Suppressor macrophage treated with lipopolysaccharide for 4 hours (primary cell): ENCODE measurements at places on chromosomes 4 and X.

DNA sequence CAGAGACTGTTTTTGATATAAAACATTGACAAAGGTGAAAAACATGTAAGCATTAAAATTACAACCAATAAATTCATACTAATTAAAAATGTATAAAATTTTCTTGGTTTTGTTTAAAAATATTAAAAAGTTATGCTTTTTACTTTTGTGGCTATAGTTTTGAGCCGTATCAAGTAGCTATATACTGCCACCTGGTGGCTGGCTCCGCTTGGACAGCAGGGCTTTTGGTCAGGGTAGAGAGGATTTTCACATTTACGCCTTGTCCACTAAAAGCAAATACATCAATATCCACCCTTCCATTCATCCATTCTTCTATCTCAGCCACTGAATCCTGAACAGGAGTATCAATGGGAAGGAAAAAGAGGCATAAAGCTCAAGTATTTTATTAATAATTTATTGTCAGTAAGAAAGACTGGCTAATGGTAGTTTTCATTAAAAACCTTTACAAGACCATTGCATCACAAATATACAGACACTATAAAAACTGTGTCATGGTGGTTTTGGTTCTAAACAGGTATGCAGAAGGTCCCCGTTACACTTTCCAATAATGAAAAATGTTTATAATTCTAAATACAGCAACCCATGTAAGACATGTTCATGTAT lies 32.1 kb upstream of the MTNR1A start:
- DNase-seq = peak; percentile 63

GRCh38 chrX:102959471-102959870 lies 22.4 kb downstream of the RAB40AL start:
- no peak for DNase-seq

- no peak for DNase-seq
Measured at GRCh38 chr4:80011636-80012236, 61.3 kb downstream of the ANTXR2 start.

GRCh38 chr4:157572951-157573350 lies 352.4 kb downstream of the GRIA2 start:
- no peak for DNase-seq

DNA sequence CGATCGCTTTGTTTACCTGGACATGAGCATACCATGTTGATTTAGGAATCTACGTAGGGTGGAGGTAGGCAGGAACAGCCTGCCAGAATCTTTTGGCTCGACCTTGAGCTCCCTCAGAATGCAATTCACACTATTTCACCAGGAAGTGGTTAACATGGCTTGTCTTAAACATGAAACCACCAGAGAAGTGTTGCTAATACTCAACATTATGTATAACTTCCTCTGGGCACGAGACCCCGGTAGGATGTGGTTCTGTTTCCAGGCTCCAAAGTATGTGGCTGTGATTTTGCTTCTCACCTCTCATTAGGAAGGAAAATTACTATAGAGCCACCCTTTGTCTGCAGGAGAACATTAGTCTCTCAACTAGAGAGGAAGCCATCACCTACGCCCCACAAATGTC lies 59.0 kb upstream of the VCX3B start:
- DNase-seq = no peak

GRCh38 chr4:184395451-184395917 lies 78.9 kb downstream of the IRF2 start:
- no peak for DNase-seq

GRCh38 chr4:128776794-128777216 lies 32.7 kb upstream of the JADE1 start:
- DNase-seq = no peak

- no peak for DNase-seq
Measured at GRCh38 chr4:54882616-54883015, 224.9 kb downstream of the KIT start.

GRCh38 chr4:119697887-119698393 lies 69.3 kb upstream of the PDE5A start:
- DNase-seq = no peak

GRCh38 chr4:60020389-60020788 lies 1179.7 kb upstream of the ADGRL3 start:
- DNase-seq = no peak

DNA sequence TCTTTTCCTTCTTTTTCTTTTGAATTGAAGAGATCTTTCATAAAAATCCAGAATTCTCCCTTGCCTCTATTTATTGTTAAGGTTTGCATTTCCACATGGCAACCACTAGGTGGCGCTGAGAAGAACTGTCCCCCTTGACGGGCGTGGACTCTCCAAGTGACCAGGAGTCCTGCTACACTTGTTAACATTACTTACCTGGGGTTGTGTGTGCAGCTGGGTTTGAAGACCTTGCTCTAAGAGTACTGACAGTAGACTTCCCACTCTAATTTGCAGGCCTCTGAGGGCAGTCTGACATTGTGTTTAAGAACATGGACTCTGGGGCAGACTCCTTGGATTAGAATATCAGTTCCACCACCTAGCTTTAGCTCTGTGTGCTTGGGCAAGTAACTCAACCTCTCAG lies 52.8 kb downstream of the GPRIN3 start:
- peak; percentile 64 for DNase-seq

DNA sequence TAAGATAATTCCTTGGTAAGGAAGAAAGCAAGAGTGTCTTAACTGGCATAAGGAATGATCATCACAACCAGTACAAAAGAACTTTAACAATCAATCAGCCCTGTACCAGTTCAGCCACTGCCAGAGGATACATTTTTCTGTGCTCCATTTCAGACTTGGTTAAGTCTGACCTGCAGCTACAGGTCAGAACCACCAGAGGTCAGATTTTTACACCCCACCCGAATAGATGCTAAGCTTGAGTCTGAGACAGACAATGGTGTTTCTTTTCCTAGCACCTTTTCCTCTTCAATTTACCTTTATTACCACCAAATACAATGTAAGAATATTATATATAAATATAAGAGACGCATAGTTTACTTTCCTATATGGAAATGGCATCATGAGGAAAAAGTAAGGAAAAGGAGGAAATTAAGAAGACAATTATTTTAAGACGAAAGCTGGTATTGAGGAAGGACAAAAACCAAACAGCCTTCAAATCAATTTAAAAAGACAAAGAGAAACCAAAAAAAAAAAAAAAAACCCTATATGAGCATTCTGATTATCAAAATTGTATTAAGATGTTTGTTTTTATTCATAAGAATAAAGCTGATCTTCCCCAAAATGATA lies 215.3 kb upstream of the TTC29 start:
- peak; percentile 23 for DNase-seq

- DNase-seq = no peak
Measured at GRCh38 chr4:126404549-126404948, 1089.8 kb downstream of the FAT4 start.

DNA sequence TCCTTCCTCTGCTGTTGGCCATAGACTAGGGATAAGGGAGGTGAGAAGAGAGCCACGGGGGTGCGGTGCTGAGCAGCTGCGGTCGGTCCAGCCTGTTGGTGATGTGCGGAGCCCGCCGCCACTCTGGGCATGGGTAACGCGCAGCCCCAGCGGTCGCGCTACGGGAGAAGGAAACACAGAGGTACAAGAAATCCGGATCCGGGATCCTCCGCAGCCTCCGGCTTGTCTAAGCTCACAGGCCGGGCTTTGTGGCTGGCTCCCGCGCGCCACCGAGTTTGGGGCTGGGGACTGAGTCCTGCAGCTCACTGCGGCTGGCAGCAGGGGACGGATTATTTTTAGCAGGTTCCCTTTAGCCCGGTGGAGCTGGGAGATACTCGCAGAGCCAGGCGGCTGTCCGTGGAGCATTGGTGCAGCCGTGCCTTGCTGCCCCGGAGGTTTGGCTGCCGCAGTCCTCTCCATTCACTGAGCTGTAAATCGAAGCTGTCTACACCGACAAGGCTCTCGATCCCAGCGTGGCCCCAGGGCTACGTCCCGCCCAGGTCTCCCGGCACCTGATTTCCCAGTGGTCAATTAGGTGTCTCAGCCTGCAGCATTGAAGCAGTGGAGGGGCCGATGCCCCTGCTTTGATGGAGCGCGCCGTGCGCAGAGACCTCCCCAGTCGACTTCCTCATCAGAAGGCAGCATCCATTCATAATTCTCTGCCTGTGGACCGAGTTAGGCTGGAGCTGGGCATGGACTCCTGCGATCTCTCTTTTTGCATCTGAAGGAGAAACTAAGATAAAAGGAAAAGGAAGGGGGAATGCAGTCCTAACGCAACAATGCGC lies 81.9 kb upstream of the SCML1 start:
- DNase-seq = peak; percentile 13

DNA sequence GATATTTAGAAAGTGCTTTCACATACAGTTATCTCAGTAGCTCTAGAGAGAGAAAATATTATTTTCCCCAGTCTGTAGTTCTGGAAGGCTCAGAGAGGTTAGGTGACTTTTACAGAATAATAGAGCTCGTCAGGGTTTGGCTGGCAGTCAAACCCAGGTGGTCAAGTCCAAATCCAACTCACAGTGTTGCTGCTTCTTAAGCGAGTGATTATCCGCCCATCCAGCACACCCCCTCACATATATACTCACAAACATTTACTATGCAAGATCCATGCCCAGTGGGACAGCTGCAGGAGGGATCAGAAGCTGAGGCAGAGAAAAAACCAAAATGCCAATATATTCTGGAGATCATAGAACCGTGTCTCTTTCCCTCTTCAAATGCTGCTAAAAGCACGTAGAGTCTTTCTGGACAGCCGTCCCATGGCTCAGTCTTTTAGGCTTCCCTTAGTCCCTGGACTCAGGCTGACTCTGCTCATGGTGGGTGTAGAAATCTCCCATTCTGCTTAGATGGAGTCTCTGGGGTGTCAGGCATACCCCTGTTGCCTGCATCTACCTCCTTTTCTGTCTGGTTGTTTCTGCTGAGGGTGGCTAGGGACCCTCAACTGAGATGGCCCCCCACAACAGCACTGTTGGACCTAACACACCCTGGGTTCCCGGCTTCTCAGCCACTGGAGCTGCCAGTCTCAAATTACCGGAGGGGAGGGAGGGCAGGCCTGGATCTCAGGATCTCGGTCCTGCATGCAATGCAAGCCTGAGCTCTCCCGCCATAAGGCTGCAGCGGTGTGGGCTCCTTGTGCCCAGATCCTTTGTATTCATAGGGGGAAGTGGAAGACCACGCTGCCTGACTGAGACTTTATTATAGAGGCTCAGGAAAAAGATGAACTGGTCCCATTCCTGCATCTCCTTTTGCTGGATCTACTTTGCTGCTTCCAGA lies at the start of gene CHRNA9:
Gene CHRNA9 (plus strand): TSS at position 743 of the 934 bp plus-strand sequence. CDS start 135 bp downstream, at position 878.
- DNase-seq = no peak

GRCh38 chr4:176817204-176817603 lies 24.5 kb upstream of the VEGFC start:
- DNase-seq = no peak

GRCh38 chrX:121733514-121733913 lies 686.1 kb downstream of the GLUD2 start:
- DNase-seq = no peak

- DNase-seq = no peak
Measured at GRCh38 chr4:83364312-83364711, 29.7 kb upstream of the HPSE start.

- no peak for DNase-seq
Measured at GRCh38 chr4:2797545-2798305, 4.8 kb downstream of the SH3BP2 start.

- peak; percentile 33 for DNase-seq
Measured at GRCh38 chr4:159027535-159027934, 75.3 kb upstream of the RAPGEF2 start.

DNA sequence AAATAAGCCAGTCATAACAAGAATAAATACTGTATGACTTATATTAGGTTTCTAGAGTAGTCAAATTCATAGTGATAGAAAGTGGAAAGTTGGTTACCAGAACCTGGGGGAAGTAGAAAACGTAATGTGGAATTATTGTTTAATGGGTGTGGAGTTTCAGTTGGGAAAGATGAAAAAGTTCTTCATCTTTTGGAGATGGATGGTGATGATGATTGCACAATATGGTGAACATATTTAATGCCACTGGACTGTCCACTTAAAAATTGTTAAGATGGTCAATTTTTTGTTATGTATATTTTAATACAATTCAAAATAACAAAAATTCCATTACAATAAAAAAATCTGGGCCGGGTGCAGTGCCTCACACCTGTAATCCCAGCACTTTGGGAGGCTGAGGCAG lies 289.6 kb downstream of the ZIC3 start:
- DNase-seq = no peak

DNA sequence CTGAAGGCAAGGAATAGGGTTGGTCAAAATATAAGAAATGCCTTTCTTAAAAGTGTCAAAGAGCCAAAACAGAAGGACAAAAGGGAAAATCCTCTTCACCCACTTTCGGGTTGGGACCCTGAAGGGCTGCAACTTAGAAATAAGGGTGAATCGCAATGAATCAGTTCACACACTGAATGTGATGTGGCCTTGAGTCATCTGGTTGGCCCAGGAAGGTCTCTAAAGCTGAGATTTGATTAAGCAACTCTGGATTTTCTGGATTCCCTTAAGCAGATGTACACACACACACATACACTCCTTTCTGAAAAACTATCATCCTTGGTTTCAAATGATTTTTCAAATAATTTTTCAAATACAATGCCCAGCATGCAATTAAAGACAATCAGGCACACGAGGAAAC lies 13.1 kb downstream of the TAB3 start:
- peak; percentile 83 for DNase-seq

DNA sequence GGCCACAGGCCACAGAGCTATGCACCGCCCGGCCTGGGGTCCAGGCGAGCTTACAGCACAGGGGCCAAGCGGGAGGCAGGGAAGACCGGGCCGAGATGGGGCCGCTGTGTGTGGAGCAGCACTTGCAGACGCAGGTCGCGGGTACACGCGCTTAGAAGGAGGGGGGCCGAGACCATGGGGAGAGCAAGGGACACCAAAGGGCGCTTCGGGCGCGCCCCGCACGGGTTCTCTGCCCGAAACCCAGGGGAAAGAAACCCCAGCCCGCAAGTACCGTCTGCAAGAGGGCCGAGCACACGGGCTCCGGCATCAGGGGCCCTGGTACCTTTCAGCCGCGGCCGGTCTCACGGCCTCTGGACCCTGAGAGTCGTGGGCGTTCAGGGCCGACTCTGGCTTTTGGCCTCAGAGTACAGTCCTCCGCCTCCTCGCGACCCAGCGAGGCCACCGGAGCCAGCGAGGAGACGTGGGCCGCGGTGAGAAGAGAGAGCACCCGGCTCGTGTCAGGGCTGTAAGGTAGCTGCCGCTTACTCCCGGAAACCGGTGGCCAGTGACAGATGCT lies 342 bp downstream of the EOLA2 start:
- peak; percentile 0 for DNase-seq

DNA sequence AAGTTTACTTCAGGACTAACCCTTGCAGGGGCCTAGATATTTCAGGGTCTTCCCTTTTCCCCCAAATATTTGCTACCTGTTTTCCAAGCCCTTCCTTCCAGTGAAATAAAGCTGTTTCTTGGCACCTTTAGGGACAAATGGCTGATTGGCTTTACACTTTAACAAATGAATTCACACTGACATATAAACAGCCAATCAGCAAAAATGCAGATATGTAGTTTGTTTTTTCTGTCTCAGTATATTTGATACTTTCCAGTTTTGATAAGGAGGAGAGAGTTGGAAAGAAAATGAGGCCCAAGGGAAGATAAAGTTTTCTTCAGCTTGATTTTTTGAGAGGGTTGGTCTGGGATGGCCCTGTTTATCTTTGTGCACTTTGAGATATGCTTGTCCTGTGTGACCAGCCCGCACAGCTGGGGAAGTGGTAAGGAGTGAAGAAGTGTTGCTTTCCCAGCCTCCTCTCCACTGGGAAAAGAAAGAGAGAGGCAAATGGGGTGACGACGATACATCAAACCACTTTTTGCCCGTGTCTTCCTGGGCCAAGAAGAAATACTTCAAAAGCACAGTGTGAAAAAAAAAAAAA lies 67.5 kb downstream of the MGST2 start:
- DNase-seq = no peak

- no peak for DNase-seq
Measured at GRCh38 chrX:124386401-124386800, 40.0 kb downstream of the SH2D1A start.
